Stimulated activated CD4-positive, alpha-beta T cell treated with anti-CD3 and anti-CD28 coated beads, Interleukin-1b, Interleukin-23, amount 100 ng/mL, for 1 hour (primary cell): ENCODE measurements at places on chromosomes 1 and 21.

DNA sequence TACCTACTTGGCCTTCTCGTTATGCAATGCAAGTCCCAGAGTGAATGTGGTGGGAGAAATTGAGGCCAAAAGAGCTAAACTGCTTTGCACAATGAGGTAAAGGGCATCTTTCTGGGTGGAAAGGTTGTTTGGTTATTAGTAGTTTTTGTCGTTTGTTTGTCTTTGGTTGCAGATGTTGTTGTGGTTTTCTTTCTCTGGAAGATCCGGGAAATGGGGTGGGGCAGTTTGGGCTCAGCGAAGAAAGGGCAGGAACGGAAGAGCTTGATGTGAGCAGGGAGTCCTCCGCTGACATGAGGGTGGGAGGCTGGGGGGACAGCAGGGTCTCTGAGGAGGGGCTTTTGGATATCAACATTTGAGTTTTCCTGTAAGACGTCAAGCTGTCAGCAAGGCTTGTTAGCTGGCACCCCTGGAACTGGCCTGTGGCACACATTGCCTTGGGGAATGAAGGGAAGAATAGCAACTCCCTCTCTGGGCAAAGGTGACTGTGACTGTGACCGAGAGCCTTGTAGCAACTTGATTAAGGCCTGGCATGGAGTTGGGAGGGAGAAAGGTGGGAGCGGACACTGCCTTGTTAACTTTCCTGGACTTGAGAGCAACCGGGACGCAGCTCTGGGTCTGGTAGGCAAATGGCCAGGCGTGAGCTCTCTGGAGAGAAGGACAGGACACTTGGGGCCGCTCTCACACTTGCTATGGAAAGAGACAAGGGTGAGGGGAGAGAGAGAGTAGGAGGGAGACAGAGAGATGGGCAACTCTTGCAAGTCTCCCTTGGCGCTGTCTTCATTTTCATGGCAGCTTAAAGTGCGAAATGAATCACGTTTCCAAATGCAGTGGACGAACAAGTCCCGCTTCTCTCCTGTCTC, 15.4 kb upstream of the OPRD1 start:
- DNase-seq = no peak

GRCh38 chr1:197178998-197179397, 32.5 kb upstream of the ASPM start:
- no peak for DNase-seq

GRCh38 chr1:38815903-38816627, 43.5 kb downstream of the RRAGC start:
- DNase-seq = no peak

DNA sequence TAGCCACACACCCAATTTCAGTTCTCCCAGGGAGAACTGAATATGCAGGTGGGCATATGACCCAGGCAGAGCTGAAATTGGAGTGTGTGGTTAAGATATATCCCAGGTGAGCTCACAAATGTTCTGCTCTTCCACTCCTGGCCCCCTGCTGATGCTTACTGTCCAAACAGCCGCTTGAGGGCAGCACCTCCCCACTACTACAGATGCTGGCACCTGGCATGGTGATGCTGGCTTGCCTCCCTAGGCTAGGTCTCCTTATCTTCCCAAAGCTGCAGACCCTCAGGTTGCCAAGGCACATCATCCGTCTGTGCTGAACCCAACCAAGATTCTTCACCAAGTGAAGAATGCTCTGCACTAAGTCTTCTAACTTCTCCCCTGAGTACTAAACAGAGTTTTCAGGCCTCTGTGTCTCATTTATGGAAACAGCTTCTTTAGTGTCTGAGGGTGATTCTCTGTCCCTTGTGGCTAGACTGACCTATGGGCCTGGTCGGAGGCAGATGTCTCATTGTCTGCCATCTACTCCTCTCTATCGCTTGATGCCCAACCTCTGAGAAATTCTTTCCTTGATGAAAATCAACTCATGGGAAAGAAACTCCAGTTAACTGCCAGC, 27.2 kb downstream of the XCL1 start:
- DNase-seq = peak; percentile 52

- DNase-seq = no peak
These were observed 68.0 kb upstream of the WDR26 start for GRCh38 chr1:224502459-224503160.
